ENCODE measurements at places on chromosomes 5 and 9.

DNA sequence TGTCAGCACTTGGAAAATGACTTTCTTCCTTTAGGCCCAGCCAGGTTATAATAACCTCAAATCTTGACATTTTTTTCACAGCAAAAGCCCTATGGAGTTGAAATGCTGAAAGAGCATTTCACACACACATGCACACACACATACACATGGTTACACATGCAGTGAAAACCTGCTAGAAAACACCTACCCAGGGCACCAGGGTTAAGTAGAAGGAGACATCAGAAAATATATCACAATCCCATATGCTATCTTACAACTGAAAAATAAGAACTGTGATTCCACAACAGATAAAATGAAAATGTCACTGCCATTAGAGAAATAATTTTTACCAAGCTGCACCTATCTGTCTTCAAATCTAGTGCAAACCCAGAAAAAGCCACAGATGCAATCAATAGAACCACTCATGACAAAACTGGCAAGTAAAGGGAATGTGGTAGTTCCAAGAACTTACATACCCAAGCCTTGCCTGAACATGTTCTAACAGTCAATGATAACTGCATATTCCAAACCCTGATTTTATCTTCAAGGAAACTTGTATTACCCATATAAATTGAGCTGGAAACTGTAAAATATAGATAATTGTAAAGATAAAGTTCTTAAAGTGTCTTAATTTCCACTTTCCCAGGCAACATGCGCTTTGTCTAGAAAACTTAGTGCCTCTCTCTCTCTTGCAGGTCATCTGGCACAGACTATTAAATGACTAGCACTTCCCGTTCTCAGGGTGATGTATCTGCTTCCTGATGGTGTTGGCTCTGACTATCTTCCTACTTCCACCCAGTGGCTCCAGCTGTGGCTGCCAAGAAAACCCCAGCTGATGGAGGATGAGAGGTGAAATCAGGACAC, 250.2 kb upstream of the PTGER4 start:
- DNase-seq: peak; percentile 69

GRCh38 chr9:122205176-122205575, 23.6 kb downstream of the LHX6 start:
- no peak for DNase-seq

GRCh38 chr5:10617103-10617502, 53.2 kb downstream of the ANKRD33B start:
- DNase-seq: no peak

DNA sequence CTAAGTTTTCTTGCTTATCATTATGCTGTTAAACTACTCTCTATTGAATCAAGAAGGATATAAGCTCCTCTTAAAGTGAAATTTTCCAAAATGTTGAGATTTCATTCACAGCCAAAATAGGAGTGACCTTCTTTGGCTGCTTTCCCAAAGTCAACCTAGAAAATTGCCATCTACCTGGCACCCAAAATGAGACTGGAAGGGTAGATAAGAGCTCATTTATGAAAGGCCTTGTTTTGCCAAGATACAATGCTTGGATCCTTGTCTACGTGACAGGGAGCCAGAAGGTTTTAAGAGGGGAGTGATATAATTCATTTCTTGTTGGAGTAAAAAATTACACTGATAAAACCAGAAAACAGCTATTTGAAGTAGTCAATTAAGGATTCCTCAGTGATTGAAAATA, 287.1 kb downstream of the IZUMO3 start:
- peak; percentile 1 for DNase-seq

- no peak for DNase-seq
Measured at GRCh38 chr5:40521108-40521785, 158.5 kb upstream of the PTGER4 start.

DNA sequence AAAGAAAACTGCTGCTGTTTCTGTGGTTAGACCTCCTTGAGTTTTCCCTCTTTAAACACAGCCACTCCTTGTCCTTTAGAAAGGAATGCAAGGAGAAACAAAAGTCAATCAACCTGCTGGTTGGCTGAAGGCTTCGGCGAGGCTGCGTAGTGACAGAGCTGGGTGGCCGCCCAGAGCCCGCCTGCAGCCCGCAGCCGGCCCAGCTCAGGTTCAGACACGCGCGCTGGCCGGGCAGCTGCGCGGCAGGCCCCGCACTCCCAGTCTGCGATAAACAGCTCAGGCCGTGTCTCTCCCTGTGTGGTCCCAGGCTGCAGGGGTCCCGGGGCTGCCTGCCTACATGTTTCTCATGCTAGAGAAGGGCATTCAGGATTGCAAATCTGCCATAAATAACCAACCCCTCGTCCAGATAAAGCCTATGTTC, 115.4 kb downstream of the HSD17B3 start:
- DNase-seq: peak; percentile 37

DNA sequence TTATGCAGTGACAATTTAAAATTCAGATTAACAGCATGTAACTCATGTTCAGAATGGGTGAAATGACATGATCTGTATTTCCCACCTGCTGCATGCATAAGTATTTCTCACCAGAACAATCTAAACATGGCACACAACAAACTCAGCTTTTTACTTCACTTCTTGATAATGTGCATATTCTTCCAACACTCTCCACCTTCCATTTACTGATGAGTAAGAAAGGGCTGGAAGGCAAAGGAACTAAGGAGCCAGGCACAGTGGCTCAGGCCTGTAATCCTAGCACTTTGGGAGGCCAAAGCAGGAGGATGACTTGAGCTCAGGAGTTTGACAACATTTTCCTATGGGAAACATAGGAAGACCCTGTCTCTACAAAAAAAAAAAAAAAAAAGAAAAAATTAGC, 35.8 kb upstream of the SAP30L start:
- no peak for DNase-seq
